Large intestine (tissue), 12 donors: ENCODE measurements at places on chromosomes 11 and 22. TPM values are rescaled to one million over a fixed set of nuclear protein-coding genes. Genes with fewer than 3 reads are reported as not detected.

GRCh38 chr11:19519353-19519752 is 193.3 kb upstream of the NAV2 start:
- no peak for DNase-seq

DNA sequence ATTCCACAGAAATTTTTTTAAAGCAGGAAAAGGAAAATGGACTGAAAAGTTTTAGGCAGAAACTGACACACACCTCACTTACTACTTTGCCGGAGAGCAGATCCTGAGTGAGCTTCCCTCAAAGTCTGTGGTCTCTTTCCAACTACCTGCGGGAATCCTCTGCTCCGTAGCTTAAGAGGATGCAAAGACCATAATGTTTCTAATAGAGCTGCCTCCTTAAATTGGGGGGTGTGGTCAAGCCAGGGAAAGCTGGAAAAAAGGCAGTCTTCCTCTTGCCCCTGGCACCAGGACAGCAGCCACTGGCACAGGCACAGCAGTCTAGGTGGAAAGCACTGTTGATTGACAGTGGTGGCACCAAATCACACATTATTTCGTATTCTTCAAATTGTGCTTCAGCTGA is at the start of gene ETS1:
Gene ETS1 (minus strand): TSS at position 144 of the 400 bp plus-strand sequence. CDS start 14,428 bp downstream, outside the sequence.
- no peak for DNase-seq

DNA sequence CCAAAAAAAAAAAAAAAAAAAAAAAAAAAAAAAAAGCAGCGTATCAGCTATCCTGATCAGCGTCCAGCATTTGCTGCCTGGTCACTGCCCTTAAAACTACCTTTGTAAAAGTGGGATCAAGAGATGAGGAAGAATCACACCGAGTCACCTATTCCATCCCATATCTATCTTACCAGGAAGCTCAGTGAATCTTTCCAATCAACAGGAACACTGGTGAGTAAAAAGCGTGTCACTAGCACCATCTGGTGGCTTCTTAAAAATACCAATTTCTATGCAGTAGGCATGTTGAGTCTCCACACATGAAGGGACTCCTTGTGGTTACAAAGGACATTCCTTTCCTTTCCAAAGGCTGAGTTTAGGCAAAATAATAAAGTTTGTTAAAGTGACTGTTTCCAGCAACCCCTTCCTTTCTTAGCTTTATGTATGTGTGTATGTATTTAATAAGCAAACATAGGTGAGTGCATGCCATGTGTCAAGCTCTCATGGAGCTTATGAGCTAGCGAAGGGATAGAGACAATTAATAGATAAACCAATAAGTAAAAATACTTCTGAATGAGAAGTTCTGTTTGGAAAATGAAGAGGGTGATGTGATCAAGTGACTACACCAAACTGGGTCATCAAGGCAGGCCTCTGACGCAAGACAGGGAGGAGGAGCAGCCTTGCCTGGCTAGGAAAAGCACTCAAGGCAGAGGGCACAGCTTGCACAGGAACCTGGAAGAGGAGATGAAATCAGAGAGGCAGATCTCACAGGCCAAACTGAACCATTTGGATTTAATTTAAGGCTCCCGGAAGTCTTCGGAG is 13.9 kb upstream of the TP53AIP1 start:
- DNase-seq, result peak; percentile 48

The ROBO4 gene
- 5.1 TPM for polyA plus RNA-seq

- no peak for DNase-seq
Observed at GRCh38 chr11:114977651-114978050, 299.3 kb downstream of the NXPE2 start.

The TTC28 gene
- 25.5 TPM for polyA plus RNA-seq

DNA sequence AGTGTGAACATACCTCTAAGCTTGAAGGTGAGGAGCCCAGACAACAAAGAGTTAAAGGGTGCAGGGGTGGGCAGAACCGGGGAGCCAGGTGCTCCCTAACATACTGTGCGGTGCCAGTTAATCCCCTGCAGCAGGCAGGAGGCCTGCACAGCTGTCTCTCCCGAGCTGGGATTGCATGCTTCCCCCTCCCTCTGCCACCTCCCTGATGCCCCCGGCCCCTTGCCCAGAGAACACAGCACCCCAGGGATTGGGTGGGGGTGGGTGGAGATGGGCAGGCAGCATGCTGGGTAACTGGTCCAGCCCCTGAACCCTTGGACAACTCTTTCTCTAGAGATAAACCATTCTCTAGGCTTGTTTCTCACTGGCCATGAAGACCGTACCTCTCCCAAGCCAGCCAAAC is 67.7 kb upstream of the MYOD1 start:
- no peak for DNase-seq

- DNase-seq, result no peak
Observed at GRCh38 chr11:76668362-76669155, 2.0 kb downstream of the LRRC32 start.

GRCh38 chr11:104078995-104079394 is 42.6 kb downstream of the DDI1 start:
- no peak for DNase-seq

GRCh38 chr22:17777005-17777716 is 2.9 kb upstream of the BID start:
- DNase-seq, result no peak

DNA sequence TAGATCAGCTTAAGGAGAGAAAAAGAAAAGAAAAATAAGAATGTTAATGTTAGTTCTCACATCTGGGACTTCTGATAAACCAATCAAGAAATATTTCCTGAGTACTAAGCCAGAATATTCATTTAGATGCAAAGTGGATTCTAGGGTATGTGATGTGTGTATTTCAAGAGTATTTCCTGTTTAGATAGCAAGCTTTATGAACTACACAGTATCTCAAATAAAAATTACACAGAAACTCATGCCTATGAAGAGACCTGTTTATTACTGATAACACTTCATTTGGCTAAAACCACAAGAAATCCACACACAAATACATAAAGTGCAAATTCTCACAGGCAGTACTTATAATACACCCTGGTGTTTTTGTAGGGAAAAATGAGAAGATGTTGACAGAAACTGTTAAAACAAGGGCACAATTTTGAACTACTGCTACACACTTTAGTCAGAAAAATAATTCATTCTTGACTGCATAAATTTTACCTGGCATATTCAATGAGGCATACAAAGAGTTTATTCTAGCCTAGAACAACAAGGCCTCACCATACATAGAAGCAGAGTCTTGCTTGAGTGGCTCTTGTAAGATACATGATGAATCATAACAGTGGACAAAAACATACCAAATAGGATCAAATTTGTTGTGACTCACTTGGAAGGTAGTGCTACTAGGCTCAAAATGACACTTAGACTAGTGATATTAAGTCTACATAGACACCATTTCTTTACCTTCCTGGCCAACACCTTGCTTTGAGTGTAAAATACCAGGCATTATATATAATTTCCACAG is 18.8 kb upstream of the P4HA3 start:
- DNase-seq, result no peak

DNA sequence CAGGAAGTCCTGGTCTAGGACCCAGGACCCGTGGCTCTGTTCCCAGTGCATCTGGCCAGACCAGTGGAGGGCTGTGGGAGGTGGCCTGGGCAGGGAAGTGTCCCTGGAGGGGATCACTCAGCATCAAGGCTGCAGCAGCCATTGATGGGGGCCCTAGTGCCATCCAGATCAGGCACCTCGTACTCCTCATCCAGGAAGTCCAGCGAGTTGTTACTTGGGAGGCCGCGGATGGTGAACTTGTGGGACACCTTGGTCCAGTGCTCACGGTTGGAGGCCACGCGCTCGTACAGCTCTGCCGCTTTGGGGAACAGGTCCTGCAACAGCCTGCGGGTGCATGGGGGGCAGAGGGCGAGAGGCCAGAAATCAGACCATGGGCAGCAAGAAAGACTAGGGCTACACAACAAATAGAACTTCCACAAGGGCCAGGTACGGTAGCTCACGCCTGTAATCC is 96.9 kb downstream of the PDE2A start:
- DNase-seq, result no peak

GRCh38 chr11:124109377-124109776 is 5.9 kb upstream of the VWA5A start:
- DNase-seq, result no peak

DNA sequence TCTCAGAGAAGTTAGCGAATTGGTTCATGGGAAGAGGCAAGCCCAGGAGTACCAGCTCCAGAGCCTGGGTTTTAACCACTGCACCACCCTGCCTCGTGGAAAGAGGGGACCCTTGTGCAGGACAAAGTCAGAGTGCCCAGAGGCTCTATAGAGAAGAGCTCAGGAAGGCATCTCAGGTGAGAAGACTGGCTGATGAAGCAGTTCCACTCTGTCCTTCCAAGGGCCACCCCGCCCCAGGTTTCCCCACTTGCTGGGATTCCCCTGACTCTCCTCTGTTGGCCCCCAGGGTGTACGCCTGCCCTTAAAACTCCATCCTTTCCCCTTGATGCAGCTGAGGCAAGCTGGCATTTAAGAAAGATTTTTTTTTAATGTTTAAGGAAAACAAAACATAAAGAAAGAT is 265.8 kb downstream of the BUD13 start:
- no peak for DNase-seq

DNA sequence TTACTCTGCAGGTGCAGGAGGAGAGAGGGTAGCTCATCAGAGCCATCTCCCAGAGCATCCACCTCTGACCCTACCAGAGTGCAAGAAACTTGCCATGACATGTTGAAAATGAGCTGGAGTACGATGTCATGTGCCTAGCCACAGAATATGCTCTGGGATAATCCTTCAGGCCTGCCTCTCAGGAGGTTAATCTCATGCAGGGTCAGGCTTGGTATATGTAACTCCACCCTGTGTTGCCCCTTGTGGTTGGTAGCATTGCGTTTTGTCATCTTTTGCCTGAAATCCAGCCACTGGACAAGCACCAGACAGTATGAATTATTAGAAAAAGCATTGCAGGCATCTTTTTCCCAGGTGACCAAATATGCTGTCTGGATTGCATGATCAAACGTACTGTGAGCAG is 36.2 kb downstream of the CNTF start:
- DNase-seq, result no peak

- DNase-seq, result no peak
Observed at GRCh38 chr11:131695889-131696429, 325.5 kb downstream of the NTM start.

DNA sequence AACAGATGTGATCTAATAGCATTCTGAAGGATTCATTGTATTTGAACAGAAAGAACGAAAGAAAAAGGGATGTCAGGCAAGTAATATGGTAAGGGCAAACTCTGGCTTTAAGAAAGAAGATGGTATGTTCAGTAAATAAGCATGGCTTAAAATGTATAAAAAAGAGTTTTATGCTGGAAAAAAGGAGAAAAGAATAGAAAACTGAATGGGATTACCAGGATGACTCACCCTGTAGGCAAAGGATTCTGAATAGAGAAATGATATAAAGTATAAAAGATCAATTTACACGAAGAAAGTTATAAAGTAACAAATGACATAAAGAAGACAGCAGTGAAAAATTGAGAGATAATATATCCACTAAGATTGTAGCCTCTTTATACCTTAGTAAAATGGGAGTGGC is 4.5 kb downstream of the CCDC82 start:
- no peak for DNase-seq

GRCh38 chr11:113736323-113736722 is 30.2 kb upstream of the TMPRSS5 start:
- DNase-seq, result no peak

- DNase-seq, result peak; percentile 47
Observed at GRCh38 chr11:78228467-78228866, 39.7 kb downstream of the USP35 start.

GRCh38 chr11:26992031-26992541 is 1.8 kb upstream of the FIBIN start:
- no peak for DNase-seq

DNA sequence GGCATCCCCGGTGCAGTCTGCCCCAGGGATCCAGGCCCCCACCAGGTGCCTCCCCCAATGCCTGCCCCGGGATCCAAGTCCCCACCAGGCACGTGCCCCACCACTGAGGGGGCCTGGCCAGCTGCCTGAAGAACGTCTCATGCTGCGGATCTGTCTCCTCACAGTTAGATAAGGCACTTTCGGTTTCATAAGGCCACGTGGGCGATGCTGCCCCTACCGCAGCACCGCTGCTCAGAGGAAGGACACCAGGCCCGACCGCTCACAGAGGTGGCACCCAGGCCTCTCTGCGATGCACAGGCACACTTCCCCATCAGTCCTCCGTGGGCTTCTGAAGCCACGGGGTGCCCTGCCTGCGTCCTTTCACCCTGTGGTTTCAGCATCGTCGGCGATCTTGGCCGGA is 68.1 kb upstream of the BID start:
- DNase-seq, result peak; percentile 90

GRCh38 chr11:19978668-19979518 is 181.4 kb downstream of the DBX1 start:
- peak; percentile 69 for DNase-seq

DNA sequence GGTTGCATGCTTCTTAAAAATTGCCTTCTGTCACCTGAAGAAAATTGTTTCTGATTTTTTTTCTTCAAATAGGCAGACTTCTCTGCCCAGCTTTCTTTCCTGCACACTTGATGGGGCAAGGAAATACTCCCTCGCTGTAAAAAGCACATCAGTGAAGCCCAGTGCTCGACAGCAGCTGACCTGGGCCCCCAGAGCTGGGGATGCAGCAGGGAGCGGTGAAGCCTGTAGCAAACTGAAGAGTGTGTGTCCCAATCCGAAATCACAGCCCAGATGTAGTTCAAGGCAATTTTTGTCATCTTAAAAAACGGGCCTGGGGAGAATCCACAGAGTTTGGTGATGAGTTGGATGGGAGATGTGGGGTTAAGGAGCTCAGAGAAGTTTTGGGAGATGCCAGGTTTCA is 27.0 kb upstream of the MPPED1 start:
- DNase-seq, result no peak

The FAM180B gene
- 0.19 TPM for polyA plus RNA-seq

GRCh38 chr11:6655790-6656583 is at the start of gene DCHS1:
TSS of gene DCHS1 (minus strand) at chr11:6655809. CDS start at chr11:6641613, 14,196 bp downstream.
- DNase-seq, result peak; percentile 26

DNA sequence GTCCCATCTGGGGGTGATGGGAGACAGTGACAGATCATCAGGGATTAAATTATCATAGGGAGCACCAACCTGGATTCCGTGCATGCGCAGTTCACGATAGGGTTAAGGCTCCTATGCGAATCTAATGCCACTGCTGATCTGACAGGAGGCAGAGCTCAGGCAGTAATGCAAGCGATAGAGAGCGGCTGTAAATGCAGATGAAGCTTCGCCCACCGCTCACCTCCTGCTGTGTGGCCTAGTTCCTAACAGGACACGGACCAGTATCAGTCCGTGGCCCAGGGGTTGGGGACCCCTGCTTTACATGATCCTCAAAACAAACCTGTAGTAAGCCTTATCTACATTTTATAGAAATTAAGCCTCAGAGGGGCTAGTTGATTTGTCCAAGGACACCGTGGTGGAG is 94.3 kb downstream of the TTC28 start:
- no peak for DNase-seq

DNA sequence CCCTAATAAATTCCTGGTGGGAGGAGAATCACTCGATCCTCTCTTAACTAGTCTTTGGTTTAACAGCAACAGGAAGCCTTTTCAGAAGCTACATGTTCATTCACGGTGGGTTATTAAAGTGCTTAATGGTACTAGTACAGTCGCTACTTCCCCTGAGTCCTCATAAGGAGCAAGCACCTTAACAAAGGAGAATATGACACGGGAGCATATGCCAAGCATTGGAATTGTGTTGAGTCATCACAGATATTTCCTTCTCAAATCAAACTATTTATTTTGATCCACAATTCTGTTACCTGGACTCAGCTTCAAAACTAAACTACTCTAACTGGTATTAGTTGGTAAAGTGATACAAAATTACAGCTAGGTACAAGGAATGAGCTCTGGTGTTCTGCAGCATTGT is 177.5 kb upstream of the CTSC start:
- DNase-seq, result no peak

- DNase-seq, result no peak
Observed at GRCh38 chr11:65448074-65448417, 25.4 kb downstream of the NEAT1 start.

The ALX4 gene
- 0.13 TPM for polyA plus RNA-seq

The HBD gene
- 0.09 TPM for polyA plus RNA-seq

GRCh38 chr22:38886333-38886732 is 14.3 kb upstream of the CBX6 start:
- no peak for DNase-seq

The P2RX6 gene
- 1.4 TPM for polyA plus RNA-seq
